ENCODE measurements at places on chromosomes 1 and 21.

GRCh38 chr1:84506729-84507453 is 510 bp upstream of the GNG5 start:
- DNase-seq = no peak
- H3K27ac ChIP-seq = peak overlapping the region; percentile 87
- peaks cover 29% of the 10 kb centered on the region for H3K36me3 ChIP-seq
- H3K4me3 ChIP-seq = peak overlapping the region; percentile 86
- H3K27me3 ChIP-seq = no peaks in the 10 kb centered on the region

DNA sequence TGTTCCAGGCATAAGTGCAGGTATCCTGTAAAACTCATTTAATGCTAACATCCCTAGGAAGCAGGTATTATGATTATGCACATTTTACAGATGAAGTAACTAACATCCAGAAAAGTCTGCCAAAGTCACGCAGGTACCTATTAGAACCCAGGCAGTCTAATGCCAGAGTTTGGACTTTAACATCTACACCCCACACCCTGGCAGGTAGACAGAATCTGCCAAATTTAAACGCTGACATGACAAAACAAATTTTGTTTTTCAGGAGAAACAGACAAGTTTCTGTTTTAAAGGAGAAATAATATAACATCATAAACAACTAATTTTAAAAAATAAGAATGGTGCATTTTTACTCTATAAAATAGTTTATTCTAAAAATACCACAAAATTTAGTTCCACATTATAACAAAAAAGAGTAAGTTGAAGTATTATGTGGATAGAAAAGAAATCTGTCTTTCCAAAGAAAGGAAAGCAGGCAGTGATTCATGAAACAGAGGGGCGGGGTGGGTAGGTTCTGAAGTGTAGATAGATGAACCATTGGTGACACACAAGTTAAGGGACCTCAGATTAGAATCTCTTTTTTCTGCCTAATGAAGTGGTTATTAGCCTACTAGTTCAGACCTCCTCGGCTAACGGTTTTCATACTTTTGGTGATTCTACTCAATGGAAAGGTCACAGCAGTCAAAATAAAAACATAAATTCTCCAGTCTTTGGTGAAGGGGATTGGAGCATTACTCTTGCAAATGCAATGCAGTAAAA is 1.7 kb downstream of the ASPM start:
- peak overlapping the region; percentile 71 for H3K4me3 ChIP-seq
- peak overlapping the region; percentile 94 for H3K27ac ChIP-seq
- DNase-seq = no peak
- H3K4me1 ChIP-seq = peaks cover 18% of the 10 kb centered on the region
- peaks cover 53% of the 10 kb centered on the region for H3K36me3 ChIP-seq

DNA sequence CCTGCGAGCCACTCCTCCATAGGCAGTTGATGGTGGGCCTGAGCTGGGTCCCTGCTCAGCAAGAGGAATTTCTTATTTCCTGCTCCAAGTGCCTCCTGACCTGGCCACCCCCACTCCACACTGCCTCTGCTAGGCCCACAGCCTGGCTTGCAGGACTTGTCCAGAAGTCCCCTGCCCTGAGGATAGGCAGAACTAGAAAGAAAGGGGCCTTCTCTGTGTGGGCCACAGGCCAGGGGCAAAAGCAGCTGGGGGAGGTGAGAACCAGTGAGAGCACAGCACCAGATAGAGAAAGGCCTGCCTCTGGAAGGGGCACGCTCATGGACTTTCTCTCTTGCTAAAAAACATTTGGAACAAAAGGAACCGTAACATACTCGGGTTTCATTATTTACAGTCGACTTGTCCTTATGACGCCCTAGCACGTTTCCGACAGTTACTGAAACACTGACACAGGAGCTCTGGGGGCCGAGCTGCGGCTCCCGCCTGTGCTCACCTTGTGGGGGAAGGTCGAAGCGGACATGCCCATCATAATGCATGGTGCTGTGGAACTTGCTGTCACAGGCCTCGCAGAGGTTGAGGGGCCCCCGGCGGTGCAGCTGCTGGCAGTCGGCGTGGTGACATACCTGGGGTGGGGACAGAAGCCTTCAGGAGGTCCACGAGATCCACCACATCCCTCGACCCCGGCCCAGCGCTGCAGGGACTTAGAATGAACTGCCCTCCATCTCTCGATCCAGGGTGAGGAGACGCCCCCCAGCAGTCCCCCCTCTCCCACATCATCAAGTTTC is 11.3 kb upstream of the TNFRSF25 start:
- no peak for DNase-seq
- H3K27ac ChIP-seq = no peak overlapping the region
- peaks cover 7% of the 10 kb centered on the region for H3K4me1 ChIP-seq
- no peak overlapping the region for H3K4me3 ChIP-seq
- no peaks in the 10 kb centered on the region for H3K27me3 ChIP-seq

DNA sequence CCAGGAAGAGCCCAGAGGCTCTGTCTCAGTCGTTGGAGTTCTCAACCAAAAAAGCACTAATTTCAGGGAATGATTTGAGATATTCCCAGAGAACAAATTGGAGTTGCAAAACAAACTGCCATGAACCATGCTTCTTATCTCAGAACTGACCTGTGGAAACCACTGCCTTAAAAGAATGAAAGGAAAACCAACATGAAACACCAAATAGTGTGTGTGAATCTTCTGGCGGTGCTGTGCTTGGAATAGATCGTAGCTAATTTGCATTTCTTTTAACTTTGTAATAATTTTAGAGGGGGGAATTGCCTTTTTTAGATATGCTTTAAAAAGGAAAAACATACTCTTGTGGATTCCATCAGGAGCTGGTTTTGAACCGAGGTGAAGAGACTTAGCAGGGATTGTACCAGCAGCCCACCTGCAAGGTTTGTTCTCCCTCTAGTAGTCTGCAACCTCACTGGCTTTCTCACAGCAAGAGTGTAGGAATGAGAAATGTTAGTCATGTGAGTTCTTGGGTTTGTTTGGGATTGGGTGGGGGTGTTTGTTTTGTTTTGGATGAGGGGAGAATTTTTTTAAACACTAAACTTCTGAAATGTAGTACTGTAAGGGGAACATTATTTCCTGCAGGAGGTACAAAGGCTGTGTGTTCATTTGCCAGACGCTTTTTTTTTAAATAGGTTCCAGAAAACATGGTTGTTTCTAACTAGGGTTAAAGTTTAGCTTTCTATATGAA is 45.7 kb upstream of the ANGPTL1 start:
- no peak for DNase-seq
- no peaks in the 10 kb centered on the region for H3K4me1 ChIP-seq
- no peak overlapping the region for H3K27ac ChIP-seq
- H3K27me3 ChIP-seq = no peaks in the 10 kb centered on the region
- no peaks in the 10 kb centered on the region for H3K36me3 ChIP-seq
- H3K4me3 ChIP-seq = no peak overlapping the region

DNA sequence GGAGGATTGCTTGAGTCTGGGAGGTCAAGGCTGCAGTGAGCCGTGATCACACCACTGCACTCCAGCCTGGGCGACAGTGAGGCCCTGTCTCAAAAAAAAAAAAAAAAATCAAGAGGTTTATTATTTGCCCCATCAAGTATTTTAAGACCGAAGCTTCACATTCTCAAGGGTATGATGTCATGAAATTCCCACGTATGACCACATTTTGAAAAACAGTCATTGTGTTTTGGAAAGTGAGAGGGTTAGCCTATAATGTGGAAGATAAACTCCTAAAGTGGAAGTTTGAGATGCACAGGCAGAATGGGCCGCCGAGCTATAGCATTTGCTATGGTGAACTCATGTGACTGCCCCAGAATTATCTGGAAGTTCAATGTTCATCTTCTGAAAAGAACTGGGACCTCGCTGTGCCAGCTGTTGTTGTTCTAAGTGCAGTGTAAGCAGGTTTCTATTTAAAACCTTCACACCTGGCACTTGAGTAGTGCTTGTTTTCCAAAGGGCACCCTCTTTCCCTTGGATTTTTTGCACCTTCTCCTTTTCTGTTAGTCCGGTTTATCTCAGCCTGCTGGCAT is 96.9 kb upstream of the SLC25A33 start:
- H3K36me3 ChIP-seq = no peaks in the 10 kb centered on the region
- no peak overlapping the region for H3K4me3 ChIP-seq
- DNase-seq = no peak
- H3K27ac ChIP-seq = no peak overlapping the region
- H3K4me1 ChIP-seq = peaks cover 64% of the 10 kb centered on the region
- no peaks in the 10 kb centered on the region for H3K27me3 ChIP-seq

DNA sequence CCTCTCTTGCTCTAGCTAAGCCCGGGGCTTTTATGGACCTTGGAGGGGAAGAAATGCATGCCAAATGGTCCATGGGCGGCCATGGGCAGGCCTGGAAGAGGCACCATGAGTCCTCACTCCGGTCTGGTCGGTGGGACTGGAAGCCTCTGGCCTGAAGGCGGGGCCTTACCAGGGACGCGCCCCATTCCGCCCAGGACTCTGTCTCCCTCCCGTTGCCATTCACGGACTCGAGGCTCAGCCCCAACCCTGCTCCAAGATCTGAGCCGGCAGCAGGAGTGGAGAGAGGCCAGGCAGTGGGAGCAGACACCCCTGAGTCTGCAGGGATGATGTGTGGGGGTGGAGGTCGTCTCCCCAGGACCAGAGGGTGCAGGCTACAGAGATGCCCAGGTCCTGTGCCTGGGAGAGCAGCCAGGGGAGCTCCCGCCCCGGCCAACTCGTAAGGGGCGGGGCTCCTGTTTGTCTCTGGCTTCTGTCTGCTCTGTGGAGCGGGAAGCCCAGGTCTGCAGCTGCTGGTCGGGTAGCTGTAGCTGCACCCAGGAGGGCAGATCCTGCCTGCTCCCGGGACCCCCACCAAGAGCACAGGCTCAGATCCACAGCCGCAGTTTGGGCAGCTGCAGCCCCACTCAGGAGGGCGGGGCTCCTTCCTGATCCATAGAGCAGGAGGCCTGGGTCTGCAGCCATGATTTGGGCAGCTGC is 8.3 kb upstream of the KANK4 start:
- no peak overlapping the region for H3K27ac ChIP-seq
- peaks cover under 1% of the 10 kb centered on the region for H3K4me1 ChIP-seq
- no peak for DNase-seq
- no peaks in the 10 kb centered on the region for H3K36me3 ChIP-seq
- H3K4me3 ChIP-seq = no peak overlapping the region

DNA sequence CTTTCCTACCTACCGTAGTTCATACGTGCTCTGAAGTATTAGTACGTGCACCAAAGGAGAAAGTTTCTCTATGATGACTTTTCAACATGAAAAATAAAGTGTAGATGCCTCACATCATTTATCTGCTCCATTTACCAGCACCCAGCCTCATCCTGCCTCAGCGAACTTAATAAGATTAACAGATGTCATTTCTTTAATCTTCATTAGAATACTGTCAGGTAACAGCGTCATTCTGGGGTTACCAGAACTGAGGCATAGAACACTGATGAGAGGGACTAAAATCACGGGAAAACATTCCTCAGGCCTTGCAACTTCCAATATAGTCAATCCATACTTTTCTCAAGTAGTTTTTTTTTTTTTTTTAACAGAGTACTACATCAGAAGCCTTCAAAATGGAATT is 43.2 kb upstream of the DISC1 start:
- no peaks in the 10 kb centered on the region for H3K4me1 ChIP-seq
- no peak overlapping the region for H3K4me3 ChIP-seq
- H3K27me3 ChIP-seq = no peaks in the 10 kb centered on the region
- DNase-seq = no peak
- H3K27ac ChIP-seq = no peak overlapping the region

Data from SJSA1 (cell line).